Left cardiac atrium (tissue), 4 donors: ENCODE measurements at places on chromosomes 12 and 14. TPM values are rescaled to one million over a fixed set of nuclear protein-coding genes. Genes with fewer than 3 reads are reported as not detected.

DNA sequence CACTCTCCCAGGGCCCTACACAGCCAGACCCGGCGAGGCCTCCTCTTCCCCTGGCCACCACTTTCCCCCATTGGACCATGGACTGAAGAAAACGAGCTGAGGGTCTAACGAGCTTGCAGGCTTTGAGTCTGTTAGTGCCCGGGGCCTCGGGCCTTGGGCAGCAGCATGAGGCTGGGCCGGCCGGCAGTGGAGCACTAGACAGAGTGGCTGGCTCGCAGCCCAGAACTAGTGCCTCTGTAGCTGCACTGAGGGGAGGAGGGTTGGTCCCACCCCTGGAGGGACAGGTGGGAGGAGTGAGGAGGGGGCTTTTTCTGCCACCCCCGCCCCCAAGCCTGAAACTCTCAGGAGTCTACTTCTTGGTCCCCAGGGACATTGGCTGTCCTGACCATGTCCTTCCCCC, 38.7 kb downstream of the SLC6A12 start:
- no peak for DNase-seq

- DNase-seq: no peak
These were observed 45.2 kb downstream of the RDH12 start for GRCh38 chr14:67746927-67747326.

- DNase-seq: no peak
These were observed 65.3 kb downstream of the DENND5B start for GRCh38 chr12:31525496-31526157.

- peak; percentile 71 for DNase-seq
These were observed 1.8 kb downstream of the FLRT2 start for GRCh38 chr14:85531587-85532373.

GRCh38 chr12:72602581-72602980, 330.4 kb downstream of the TRHDE start:
- DNase-seq: no peak

DNA sequence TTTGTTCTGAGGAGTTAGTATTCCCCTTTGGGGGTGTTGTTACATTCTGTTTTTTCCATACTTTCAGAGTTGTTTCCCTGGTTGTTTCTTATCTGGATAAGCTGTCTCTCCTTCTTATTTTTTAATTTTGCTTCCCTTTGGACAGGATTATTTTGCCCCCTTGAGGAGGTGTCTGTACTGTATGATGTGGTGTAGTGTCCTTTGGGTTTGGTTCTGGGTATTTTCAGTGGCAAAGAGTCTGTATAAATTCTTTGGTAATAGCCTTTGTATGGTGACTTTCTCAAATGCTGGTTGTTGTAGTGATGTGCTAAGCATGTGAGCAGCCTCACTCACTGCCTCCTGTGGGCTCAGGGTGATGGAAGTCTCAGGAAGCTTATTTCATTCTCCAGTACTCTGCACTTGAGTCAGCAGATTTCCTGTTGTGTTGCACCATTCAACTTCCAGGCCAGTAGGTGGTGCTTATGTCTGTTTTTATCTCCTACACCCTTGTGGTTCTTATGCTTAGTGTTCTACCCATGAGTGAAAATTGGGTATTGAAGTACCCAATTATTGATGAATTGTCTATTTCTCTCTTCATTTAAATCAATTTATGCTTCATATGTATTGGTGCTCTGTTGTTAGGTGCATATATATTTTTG, 103.3 kb upstream of the PMCH start:
- DNase-seq: no peak

DNA sequence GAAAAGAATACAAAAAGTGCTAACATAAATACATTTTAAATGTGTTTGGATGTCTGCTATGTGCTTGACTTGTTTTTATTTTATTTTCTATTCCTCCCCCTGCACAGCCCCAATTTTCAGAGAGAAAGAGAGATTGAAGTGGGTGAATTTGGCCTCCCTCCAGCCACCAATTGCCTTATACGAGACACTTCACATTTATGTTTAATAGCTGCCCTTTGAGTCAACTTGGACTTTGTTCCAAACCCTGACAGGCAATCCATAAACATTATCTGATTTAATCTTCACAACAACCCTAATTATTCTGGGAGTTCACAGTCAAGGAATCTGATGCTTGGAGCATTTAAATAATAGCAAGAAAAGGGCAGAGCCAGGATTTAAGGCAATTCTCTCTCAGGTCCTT, 161.7 kb downstream of the SLC15A4 start:
- DNase-seq: no peak

GRCh38 chr12:123512838-123513665, 20.5 kb downstream of the RILPL1 start:
- no peak for DNase-seq

GRCh38 chr14:49408187-49408933, 177.8 kb downstream of the RPS29 start:
- no peak for DNase-seq

DNA sequence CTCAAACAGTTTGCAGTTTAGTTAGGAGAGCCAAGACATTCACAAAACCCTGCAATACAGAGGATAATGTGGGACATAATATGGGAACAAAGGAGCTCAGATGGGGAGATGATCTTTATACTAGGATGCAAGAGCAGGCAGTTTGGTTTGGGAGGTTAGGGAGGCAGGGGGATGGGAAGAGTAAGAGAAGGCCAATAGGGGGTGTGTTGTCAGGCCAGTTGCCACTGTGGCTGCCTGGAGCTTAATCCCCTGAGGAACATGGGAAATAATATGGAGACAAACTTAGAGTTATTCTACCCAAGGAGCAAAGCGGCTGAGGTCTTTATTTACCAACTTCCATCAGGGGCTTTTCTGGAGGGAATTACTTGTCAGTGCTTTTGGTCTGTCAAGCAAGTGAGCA, 10.0 kb upstream of the CSRP2 start:
- no peak for DNase-seq

The APOF gene
- total RNA-seq: not detected

DNA sequence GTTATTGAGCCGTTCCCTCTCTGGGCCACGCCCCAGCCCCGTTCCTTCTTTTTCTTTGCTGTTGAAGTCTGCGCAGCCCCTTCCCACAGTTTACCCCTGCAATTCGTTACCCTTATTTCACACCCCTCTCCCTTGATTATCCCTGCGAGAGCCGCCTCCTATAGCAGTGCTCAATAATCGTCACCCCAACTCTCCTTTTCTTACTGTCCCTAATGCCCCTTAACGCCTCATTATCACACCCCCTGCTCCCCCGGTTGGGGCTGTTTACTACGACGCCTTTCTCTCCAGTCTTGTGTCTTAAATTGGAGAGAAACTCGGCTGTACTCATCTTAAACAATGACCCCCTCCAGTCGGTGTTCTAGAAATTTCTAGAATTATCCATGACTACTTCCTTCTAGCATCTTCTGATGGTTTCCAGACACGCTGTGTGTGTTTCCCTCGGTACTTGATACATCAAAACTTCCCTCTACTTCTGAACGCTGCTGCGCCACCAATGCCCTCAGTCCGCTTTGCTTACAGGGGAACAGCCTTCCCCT, 713 bp upstream of the FBXL14 start:
- DNase-seq: no peak

The PZP gene
- total RNA-seq: 0.42 TPM

DNA sequence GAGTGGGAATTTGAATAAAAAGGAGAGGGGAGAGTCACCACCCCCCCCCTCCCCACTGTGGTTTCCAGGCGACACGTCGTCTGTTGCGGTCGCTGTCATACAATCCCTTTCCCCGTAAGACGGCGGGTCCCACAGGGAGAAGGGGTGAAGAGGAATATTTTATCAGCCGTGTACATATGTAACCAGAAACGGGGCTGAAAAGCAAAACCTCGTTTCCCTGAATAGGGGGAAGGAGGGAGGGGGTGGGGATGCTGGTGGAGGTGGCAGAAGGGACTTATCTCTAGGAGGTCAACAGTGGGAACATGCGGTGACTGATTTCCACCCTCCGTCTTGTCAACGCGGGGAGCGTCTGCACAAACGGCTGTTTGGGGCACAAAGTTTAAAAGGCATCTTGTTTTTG, 171.4 kb downstream of the RBM19 start:
- DNase-seq: no peak

- DNase-seq: no peak
These were observed 25.8 kb downstream of the TAOK3 start for GRCh38 chr12:118346895-118347294.

The SLCO1A2 gene
- total RNA-seq: not detected

DNA sequence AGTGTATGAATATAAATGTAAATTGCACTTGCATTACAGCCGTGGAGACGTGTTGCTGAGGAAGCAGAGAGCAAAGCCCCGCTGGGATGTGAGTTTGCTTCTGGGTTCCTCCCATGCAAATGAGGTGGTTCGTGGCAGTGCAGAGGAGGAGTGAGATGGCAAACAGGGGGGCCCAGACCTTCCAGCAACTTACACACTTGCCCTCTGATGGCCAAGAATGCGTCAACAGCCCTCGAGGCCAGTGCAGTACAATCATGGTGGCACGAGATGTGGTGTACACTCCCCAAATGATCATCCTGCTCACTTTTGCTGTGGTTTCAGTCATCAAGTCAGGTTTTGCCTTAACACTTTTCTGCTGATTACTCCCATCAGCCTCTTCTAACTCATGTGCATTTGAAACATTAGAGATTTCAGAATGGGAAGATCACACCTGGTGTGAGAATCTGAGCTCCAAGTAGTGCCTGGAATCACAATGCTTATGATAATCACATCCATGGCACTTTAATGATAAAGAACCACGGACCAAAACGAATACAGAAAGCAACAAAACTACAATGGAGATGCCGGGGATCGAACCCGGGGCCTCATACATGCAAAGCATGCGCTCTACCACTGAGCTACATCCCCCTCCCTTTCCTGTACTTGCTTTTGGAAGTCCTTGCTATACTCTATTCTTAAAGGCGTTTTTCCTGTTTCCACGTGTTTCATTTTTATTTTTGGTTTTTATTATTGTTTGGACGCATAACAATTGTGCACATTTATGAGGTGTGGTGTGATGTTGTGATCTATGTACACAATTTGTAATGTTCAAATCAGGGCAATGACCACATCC, 7.0 kb upstream of the UBC start:
- peak; percentile 50 for DNase-seq

DNA sequence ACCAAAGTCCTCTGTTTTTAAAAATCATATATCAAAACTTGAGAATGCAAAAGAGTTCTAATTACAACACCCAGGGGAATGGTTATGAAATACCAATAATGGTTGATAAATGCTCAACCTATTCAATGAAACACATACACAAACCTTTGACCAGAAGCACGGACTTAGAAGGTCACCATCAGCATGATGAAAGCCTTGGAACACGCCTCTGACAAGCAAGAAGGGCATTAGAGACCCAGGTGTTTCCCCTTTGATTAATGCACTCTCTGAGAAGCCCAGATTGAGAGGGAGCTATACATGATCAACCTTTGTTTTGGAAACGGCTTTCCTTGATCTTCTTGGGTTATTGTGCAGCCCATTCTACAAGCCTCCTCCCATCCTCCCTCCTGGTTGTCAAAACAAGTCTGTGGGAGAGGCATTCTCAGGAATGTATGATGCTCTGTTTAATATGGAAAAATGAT, 69.0 kb downstream of the ZFP36L1 start:
- no peak for DNase-seq

DNA sequence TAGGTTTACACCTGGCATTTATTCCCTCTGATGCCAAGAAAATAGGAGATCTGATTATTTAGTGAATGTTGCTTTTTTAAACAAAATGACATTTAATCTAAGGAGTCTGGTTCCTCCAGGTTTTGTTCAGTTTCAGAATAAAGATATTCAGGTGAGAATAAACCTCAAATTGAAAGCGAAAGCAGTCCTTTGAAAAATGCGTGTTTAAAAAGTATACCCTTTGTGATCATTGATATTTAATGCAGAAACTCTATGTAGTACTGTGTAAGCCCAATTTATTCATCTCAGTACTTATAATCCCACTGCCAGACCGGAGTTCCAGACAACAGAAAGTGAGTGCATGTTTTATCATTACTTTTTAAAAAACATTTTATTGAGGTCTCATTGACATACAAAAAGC, 210.2 kb downstream of the KCNC2 start:
- DNase-seq: no peak

- no peak for DNase-seq
These were observed 225.0 kb upstream of the G2E3 start for GRCh38 chr14:30333934-30334333.

DNA sequence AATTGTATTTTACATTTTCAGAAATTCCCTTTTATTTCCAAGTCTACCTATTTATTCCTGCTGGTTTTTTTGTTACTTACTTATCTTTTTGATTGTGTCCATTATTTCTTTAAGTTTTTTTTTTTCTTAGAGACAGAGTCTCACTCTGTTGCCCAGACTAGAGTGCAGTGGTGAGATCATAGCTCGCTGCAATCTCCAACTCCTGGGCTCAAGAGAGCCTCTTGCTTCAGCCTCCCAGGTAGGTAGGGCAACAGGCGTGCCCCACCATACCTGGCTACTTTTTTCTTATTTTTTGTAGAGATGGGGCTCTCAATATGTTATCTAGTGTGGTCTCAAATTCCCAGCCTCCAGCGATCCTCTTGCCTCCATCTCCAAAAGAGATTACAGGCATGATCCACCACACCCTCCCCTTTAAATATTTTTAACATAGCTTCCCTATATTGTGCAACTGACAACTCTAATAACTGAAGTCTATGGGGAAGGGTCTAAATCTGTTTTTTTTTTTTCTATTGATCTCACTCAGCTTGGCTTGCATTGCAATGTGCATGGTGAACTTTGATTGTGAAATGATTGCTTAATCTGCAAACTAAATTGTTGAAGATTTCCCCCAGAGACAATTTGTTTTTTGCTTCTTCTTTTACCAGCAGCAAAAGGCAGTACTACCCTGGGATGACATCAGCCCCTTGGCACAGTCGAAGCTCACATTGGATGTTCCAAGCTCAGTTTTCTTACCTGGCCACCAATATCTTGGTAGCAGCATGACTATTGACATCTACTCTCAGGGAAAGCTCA, 25.7 kb upstream of the COCH start:
- no peak for DNase-seq

DNA sequence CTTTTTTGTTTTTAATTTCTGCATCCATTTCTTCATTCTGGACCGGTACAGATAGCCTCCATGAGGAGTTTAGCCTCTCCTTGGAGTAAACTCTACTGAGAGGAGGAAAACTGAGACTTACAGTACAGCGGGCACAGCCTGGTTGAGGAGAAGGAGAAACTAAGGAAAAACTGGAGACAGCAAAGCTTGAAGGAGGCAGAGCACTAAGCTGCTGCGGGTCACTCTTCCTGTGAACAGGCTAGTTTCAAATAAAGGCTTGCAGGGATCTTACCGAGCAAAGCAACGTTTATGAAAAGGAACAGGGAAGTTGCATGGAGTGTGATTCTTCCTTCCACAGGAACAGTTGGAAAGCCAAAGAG, 348 bp upstream of the SSTR1 start:
- DNase-seq: no peak

The NPFF gene
- not detected for total RNA-seq

The GPX2 gene
- total RNA-seq: not detected

The EGLN3 gene
- total RNA-seq: 73.1 TPM
